ENCODE measurements at places on chromosomes 2 and 18. TPM values are rescaled to one million over a fixed set of nuclear protein-coding genes. Genes with fewer than 3 reads are reported as not detected.

DNA sequence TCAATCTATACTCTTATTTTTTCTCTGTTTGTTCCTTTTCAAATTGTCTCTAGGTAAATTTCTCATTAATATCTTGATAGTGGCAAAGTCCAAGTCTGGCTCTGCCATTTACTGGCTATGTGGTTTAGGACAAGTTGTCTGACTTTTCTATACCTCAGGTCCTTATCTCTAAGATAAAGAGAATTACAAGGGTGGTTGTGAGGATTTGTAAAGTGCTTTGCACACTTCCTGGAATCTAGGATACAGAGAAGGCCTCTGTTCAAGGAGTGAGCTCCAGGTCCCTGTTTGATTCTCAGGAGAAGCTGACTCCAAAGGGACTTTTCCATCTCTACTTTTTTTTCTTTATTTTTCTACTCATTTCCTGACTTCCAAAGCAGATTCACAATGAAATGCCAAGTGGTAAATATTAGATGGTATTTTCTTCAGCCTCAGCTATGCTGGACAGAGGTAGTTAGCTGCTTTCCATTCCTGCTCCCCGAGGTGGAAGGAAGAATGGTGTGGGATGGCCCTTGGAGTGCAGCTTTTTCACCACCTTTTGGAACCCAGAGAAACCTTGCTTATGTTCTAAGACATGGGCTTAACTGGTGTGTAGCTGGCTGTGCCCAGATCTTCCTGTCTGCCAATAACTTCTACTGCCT is 90.5 kb downstream of the GALNT1 start:
- no peak for DNase-seq

DNA sequence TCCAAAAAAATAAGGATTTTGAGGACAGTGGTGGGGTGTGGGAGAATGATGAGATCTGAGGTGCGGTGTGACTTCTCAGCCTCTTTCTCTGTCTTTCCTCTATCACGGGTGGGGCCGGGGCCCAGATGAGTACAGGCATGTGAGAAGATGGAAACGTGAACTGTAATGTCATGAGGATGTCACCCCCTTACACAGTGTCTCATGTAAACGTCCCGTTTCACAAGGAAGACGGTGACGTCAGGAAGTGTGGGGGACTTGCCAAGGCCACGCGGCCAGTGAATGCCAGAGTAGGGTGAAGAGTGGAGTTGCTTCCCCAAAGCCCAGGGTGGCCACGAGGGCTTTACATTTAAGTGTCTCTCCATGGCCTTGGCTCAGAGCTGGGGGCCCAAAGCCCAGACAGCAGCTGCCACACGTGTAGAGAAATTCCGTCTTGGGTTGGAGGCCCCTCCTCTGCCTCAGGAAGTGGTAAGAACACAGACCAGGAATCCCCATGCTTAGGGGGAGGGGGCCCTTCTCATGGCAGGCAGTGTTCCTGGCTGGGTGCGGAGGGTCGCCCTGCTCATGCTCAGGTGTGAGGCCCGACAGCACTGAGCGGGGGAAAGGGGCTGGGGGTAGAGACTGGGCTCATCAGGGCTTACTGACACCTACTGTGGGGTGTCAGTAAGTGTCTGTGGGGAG is 80.9 kb upstream of the SMAD7 start:
- DNase-seq = no peak

- DNase-seq = no peak
Observed at GRCh38 chr2:172168917-172169346, 66.2 kb upstream of the DLX2 start.

DNA sequence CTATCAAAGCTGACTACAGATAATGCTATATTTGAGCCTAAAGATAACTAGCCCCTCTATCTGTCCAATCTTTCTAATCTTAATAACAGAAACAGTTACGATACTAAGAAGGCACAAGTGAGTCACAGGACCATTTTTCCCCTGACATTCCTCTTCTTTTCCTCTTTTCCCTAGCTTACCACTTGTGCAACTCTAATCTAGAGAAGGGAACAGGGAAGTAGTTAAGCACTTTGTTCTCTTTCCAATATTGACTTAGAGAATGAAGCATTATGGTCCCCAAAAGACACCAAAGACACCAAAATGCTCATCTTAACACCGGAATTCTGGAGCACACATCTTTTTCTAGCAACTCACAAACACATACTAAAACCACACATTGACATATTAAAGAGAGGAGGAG is 1.8 kb downstream of the PDE11A start:
- no peak for DNase-seq

- no peak for DNase-seq
Observed at GRCh38 chr2:132662732-132663131, 7.3 kb downstream of the LYPD1 start.

GRCh38 chr2:207251573-207252192 is 85.9 kb upstream of the KLF7 start:
- DNase-seq = no peak

DNA sequence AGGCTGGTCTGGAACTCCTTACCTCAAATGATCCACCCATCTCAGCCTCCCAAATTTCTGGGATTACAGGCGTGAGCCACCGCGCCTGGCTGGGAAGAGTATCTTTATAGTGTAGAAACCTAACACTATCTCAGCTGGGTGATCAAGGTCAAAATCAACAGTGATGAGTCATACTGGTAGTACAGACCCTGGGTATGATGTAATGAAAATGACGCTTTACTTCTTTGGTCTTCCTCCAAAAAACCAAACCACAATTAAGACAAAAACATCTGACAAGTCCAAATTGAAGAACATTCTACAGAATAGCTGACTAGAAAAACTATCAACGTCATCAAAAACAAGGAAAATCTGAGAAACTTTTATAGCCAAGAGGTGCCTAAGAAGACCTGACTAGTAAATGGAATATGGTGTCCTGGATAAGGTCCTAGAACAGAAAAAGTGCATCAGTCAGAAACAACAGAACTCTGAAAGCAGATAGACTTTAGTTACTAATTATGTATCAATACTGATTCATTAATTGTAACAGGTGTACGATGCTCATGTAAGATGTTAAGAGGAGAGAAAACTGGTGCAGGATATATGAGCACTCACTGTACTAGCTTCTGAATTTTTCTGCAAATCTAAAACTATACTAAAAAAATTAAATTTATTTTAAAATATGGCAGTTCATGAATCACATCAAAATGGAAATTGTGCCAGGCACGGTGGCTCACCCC is 25.4 kb downstream of the PDCL3 start:
- no peak for DNase-seq

DNA sequence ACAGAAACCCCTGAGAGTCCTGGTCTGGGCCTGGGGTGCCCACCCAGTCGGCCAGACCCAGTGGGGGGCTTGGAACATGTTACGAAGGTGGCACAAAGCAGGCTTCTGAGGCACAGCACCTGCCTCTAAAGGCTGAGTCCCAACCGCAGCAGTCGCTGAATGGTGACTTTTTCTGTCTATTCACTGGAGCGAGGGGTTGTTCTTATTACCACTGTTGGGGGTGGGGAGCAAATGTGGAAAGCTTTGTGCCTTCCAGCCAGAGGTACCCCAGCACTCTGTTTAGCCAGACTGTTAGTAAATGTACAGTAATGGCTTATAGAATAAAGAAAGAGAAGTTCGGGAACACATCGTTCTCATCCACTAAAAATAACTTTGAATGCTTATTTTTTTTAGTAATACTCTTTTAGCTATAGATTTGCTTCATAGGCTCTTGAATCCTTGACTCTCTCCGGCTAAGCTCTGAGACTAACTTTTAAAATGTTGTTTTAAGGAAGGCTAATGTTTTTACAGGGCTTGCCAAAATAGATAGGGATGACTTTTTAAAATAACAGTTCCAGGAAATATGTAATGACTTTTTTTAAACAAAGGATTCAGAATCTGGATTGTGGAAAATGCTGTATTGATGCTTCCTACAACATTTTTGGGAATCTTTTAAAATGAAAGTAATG is 23.4 kb upstream of the PTPN2 start:
- no peak for DNase-seq

- DNase-seq = no peak
Observed at GRCh38 chr2:105400138-105400540, 1.3 kb upstream of the FHL2 start.

DNA sequence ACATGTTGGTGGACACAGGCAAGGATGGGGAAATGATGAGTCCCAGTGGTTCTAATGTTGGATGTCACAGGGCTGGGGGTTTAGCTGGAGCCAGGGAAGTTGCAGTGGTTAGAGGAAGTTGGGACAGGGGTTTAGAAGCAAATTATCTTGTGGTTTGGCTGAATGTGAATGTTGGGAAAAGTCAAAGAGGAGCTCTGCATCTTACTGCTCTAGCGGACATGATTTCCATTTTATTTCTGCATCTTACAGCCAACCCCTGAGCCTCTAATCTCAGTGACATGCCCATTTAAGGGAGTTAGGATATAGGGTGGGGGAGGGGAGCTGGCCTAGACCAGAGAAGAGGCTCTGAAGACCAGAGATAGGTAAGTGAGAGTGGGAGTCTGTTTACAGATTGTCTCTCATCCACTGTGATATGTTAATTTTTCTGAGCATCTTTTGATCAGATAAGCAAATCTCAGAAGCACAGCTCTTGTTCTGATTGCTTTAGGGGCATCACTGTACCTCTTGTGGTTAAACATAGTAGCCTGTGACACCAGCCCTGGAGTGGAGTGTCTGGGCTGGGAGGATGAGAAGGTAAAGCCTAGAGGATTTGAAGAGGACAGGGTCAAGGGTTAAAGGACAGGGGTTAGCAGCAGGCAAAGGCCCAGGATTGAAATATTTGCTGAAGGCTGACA is 43.6 kb downstream of the SETBP1 start:
- no peak for DNase-seq

GRCh38 chr2:180180511-180180910 is 173.4 kb upstream of the CWC22 start:
- DNase-seq = no peak

- no peak for DNase-seq
Observed at GRCh38 chr2:55989405-55989804, 65.8 kb upstream of the EFEMP1 start.

GRCh38 chr18:30920757-30921156 is 121.8 kb downstream of the DSC3 start:
- no peak for DNase-seq

DNA sequence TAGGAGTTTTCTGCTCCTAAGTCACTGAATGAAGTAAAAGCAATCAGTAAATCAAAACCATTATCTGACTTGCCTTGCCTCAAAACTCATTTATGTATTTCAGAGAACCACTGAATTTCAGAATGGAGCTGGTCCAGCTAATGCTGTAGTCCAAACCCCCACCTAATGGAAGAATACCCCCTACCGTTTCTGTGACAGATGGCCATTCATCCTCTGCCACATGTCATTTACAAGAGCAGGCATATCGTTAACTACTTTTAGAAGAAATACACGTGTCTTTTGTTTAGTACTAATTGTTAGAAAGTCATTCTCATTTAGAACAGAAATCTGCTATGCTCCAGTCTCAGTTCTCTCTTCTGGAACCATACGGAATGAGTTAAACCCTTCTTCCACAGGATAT is 12.8 kb upstream of the GALNT5 start:
- no peak for DNase-seq

- DNase-seq = no peak
Observed at GRCh38 chr2:123091471-123091870, 933.6 kb upstream of the CNTNAP5 start.

DNA sequence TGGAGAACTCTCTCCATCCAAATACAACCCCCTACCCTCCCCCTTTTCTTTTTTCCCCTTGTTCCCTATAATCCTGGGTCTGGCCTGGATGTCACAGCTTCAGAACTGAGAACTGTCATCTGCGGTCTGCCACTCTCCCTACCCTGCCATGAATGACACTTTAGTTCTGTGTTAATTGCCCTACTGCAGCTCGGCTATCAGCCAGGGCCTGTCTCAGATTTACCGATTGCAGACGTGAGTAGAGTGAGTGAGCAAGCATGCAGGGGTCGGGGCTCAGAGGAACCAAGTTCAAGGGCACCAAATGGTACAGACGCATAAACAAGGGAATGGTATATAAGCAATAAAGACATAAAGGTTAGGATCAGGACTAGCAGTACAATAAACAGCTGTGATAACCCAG is 967.8 kb downstream of the BCL11A start:
- no peak for DNase-seq

- DNase-seq = no peak
Observed at GRCh38 chr2:204900910-204901309, 355.6 kb downstream of the PARD3B start.

- no peak for DNase-seq
Observed at GRCh38 chr18:55504808-55505207, 83.2 kb downstream of the TCF4 start.

DNA sequence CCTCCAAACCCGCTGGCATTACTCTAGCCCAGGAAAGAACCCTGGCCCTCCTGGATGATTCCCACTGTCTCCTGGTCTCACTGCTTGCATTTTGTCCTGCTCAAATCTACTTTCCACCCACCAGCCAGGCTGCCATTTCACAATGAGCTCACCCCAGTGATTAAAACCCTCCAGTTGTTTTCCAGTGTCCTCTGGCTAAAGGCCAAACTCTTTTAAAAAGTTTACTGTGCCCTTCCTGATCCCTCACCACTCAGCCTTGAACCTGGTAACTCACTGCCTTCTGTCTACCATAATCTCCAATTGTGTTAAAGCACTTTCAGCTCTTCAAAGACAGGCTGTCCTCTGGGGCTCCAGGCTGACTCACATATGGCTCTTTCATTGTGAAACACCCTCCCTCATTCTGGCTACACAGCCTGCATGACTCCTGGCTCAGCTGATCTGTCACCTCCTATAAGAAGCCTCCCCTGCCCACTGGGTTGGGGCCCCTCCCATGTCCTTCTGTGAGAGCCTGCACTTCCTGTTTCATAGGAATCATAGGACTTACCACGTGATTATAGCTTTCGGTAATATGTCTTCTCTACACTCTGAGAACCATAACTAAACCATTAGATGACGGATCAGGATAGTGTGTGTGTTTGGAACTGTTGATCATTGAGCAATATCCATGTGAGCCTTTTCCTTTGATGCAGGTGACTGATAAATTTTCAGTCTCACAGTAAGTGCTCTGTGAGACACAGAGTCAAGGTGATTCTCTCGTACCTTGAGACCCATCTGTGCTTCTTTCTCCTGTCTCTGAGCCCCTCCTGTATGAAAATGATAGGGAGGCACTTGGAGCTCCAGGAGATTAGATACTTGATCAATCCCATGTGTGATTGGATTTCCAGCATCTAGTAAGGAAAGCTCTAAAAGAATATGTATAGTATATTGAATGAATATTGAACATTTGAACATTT is 590.8 kb upstream of the ID2 start:
- DNase-seq = peak; percentile 33

GRCh38 chr2:72750977-72751639 is 74.7 kb downstream of the EXOC6B start:
- no peak for DNase-seq

The GPR148 gene
- total RNA-seq = not detected

The ASTL gene
- total RNA-seq = not detected

The SOWAHC gene
- 2.3 TPM for total RNA-seq

The HADHA gene
- total RNA-seq = 523 TPM

The SCN9A gene
- total RNA-seq = 1.4 TPM

The RUFY4 gene
- not detected for total RNA-seq

The RAPGEF4 gene
- total RNA-seq = 3.7 TPM

The CD207 gene
- total RNA-seq = not detected

The CHRNA1 gene
- total RNA-seq = 0.33 TPM

The SPDYA gene
- total RNA-seq = 0.14 TPM

The PLGLB1 gene
- total RNA-seq = 2.4 TPM
